Activated T-helper 1 cell treated with Interleukin-2 at 50 U/mL for 16 hours (primary cell): ENCODE measurements at places on chromosomes 16 and 17.

DNA sequence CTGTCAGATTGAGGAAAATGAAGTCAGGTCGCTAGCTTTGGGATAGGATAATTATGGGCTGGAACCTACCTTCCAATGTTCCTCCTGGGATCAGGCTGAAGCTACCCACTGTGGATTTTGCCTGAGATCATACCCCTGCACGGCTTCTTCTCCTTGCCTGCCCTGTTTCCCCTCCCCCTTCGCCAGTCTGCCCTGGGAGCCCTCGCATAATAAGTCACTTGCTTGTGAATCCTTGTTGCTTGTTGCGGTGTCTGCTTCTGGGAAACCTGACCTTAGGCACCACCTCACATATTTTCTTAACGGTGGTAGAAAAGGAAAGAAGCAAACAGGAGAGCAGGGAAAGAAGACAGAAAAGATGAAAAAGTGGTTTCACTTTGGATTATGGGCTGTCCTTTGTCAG lies 13.3 kb upstream of the PMP22 start:
- DNase-seq: no peak

DNA sequence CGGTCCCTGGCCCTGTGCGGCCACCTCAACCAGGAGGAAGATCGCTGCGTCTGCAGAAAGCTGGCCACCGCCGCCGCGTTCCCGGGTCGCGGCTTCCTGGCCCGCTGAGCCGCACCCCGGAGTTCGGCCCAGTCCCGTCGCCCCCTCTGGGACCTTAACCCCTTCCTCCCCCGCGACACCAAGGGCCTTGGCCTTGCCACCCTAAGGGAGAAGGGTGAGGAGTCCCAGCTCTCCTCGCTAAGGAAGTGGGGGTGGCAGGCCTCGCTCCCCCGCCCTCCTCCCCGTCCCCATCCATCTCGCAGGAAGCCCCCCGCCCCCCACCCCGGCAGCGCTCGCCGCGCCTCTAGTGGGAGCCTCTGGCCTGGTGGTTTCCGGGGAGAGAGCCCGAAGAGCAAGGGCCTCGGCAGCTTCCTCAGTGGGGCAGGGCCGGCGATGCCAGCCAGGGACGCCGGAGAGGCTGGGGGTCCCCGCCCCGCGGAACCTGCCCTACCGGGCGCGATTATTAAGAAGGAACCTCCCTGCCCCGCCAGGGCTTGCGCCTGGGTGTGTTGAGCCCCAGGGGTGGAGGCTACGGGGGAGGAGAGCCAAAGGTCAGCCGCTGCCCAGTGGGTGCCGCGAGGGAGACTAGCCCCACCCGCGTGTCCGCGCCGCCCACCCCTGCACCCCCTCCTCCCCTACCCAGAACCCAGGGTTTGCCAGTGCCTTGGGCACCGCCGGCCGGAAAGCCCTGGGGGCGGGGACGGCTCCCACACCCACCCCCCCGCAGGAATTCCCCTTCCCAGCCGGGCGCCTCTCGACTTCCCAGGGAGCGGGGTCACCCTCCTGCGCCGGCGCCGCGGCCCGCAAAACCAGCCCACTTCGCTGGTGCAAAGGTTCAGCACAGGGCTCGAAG lies 6.8 kb downstream of the CBX4 start:
- DNase-seq: no peak

GRCh38 chr16:74607962-74608356 lies 1.0 kb upstream of the GLG1 start:
- DNase-seq: no peak

- no peak for DNase-seq
These were observed 144.7 kb upstream of the SOX9 start for GRCh38 chr17:71976011-71976649.

DNA sequence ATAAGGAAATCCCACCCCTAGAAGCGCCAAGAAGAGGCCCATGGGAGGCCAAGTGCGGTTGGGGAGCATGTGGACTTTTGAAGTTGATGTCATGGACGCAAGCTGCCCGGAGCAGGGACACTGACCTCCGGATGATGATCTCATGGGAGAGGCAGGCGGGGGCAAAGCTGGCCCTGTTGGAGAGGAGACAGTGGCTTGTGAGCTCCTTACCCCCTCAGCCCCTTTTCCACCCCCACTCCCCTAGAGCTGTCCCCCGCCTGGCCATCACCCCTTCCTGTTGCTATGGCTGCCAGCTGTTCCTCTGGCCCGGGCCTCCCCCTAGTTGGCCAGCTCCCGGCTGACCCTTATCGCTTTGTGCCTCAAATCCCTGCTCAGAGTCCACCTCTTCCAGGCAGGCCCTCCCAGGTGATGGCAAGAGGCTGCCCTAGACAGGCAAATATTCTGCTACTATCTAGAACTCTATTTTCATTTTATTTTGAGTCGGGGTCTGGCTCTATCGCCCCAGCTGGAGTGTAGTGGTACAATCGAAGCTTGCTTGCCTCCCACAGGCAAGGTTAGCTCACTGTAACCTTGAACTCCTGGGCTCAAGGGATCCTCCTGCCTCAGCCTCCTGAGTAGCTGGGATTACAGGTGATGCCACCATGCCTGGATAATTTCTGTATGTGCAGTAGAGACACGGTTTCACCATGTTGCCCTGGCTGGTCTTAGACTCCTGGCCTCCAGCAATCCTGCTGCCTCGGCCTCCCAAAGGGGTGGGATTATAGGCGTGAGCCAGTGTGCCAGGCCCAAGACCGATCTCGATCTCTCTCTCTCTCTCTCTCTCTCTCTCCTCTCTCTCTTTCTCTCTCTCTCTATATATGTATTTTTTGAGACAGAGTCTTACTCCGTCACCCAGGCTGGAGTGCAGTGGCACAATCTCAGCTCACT lies 6.6 kb downstream of the NOTUM start:
- DNase-seq: no peak

GRCh38 chr16:55839115-55839514 lies 6.2 kb upstream of the CES1 start:
- DNase-seq: no peak

GRCh38 chr17:39828443-39828842 lies 35.7 kb downstream of the IKZF3 start:
- DNase-seq: no peak

- DNase-seq: no peak
These were observed 159.5 kb downstream of the CCDC182 start for GRCh38 chr17:57585341-57586195.

DNA sequence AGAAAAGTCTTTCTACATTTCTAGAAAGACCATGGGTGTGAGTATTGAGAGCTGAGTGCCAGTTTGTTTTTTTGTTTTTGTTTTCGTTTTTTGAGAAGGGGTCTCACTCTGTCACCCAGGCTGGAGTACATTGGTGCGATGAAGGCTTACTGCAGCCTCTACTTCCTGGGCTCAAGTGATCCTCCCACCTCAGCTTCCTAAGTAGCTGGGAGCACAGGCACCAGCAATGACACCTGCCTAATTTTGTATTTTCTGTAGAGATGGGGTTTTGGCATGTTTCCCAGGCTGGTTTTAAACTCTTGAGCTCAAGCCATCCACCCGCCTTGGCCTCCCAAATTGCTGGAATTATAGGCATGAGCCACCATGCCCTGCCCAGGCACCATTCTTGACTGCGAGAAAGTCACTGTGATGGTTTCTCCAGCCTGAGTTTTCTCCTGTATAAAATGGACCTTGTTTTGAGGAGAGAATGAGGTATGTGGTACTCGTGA lies 673.8 kb downstream of the MAF start:
- no peak for DNase-seq

- DNase-seq: no peak
These were observed 23.9 kb upstream of the AATK start for GRCh38 chr17:81189670-81190530.

GRCh38 chr17:55605705-55606487 lies 94.6 kb upstream of the SMIM36 start:
- DNase-seq: no peak

GRCh38 chr16:66166490-66166889 lies 200.0 kb upstream of the CDH5 start:
- no peak for DNase-seq

DNA sequence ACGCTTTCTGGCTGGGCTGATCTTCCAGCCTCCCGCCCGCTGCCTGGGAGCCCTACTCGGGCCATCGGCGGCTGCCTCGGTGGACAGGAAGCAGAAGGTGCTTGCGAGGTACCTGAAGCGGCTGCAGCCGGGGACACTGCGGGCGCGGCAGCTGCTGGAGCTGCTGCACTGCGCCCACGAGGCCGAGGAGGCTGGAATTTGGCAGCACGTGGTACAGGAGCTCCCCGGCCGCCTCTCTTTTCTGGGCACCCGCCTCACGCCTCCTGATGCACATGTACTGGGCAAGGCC lies 30.7 kb downstream of the CIITA start:
- DNase-seq: no peak

GRCh38 chr17:39591958-39592954 lies 15.5 kb downstream of the NEUROD2 start:
- no peak for DNase-seq
